ENCODE measurements at places on chromosomes 7 and 10. TPM values are rescaled to one million over a fixed set of nuclear protein-coding genes. Genes with fewer than 3 reads are reported as not detected.

The PNLIP gene
- polyA plus RNA-seq, result not detected

The PDK4 gene
- polyA plus RNA-seq, result 15.2 TPM

The FAM20C gene
- 85.7 TPM for polyA plus RNA-seq

The AZGP1 gene
- polyA plus RNA-seq, result 61.6 TPM

The CYP3A7 gene
- polyA plus RNA-seq, result 1.4 TPM

The AOAH gene
- polyA plus RNA-seq, result 3.3 TPM

The FGL2 gene
- 71.8 TPM for polyA plus RNA-seq

The DOCK1 gene
- 64.8 TPM for polyA plus RNA-seq

The SHH gene
- polyA plus RNA-seq, result 3.3 TPM

The PRPS1L1 gene
- not detected for polyA plus RNA-seq

The GCK gene
- polyA plus RNA-seq, result 3.7 TPM

The ALOX5 gene
- polyA plus RNA-seq, result 3.5 TPM

The XRCC2 gene
- 7.1 TPM for polyA plus RNA-seq

The PLEKHS1 gene
- 0.15 TPM for polyA plus RNA-seq

The FKBP9 gene
- 168 TPM for polyA plus RNA-seq

The ITIH5 gene
- 20.9 TPM for polyA plus RNA-seq

The PRLHR gene
- not detected for polyA plus RNA-seq

The TMEM236 gene
- polyA plus RNA-seq, result 0.29 TPM

The GIMAP6 gene
- 13.0 TPM for polyA plus RNA-seq

The NACAD gene
- polyA plus RNA-seq, result 9.3 TPM

The MICALL2 gene
- 8.2 TPM for polyA plus RNA-seq

The THSD7A gene
- polyA plus RNA-seq, result 58.2 TPM

The TMEM229A gene
- polyA plus RNA-seq, result 0.12 TPM

The HOXA3 gene
- polyA plus RNA-seq, result 42.4 TPM

The POU6F2 gene
- 0.11 TPM for polyA plus RNA-seq

The GPR22 gene
- 0.31 TPM for polyA plus RNA-seq

The TLL2 gene
- 0.79 TPM for polyA plus RNA-seq

The C10orf143 gene
- 6.5 TPM for polyA plus RNA-seq

The EN2 gene
- polyA plus RNA-seq, result 0.18 TPM
